Smooth muscle cell of trachea (primary cell): ENCODE measurements at places on chromosomes 2 and 18. TPM values are rescaled to one million over a fixed set of nuclear protein-coding genes. Genes with fewer than 3 reads are reported as not detected.

The DLGAP1 gene
- total RNA-seq = 0.17 and 3.1 TPM in 2 replicates

The C2orf15 gene
- not detected in 2 replicates for total RNA-seq

The ZNF514 gene
- total RNA-seq = 15.7 and 17.7 TPM in 2 replicates

The CPSF3 gene
- total RNA-seq = 52.8 and 83.0 TPM in 2 replicates

The TOGARAM2 gene
- 0.17 and 0.29 TPM in 2 replicates for total RNA-seq

The CD8B gene
- not detected in 2 replicates for total RNA-seq

The POTEI gene
- under 0.01 TPM in 1 of 2 replicates, not detected in the other for total RNA-seq

The HOXD4 gene
- total RNA-seq = not detected in 2 replicates

The LCT gene
- total RNA-seq = under 0.01 TPM in 2 replicates

The LRATD1 gene
- under 0.01 TPM in 2 replicates for total RNA-seq

The RPL37A gene
- 1,011 and 1,333 TPM in 2 replicates for total RNA-seq

The ZNF804A gene
- 1.9 and 2.3 TPM in 2 replicates for total RNA-seq

The CLEC4F gene
- total RNA-seq = not detected in 2 replicates

The HOXD9 gene
- 0.17 TPM in 1 of 2 replicates, not detected in the other for total RNA-seq

The CEBPZOS gene
- total RNA-seq = 15.7 and 21.8 TPM in 2 replicates

The IL1A gene
- 0.15 and 0.33 TPM in 2 replicates for total RNA-seq

The VIT gene
- 1.2 and 2.3 TPM in 2 replicates for total RNA-seq
